ENCODE measurements at places on chromosomes 7 and 10.

DNA sequence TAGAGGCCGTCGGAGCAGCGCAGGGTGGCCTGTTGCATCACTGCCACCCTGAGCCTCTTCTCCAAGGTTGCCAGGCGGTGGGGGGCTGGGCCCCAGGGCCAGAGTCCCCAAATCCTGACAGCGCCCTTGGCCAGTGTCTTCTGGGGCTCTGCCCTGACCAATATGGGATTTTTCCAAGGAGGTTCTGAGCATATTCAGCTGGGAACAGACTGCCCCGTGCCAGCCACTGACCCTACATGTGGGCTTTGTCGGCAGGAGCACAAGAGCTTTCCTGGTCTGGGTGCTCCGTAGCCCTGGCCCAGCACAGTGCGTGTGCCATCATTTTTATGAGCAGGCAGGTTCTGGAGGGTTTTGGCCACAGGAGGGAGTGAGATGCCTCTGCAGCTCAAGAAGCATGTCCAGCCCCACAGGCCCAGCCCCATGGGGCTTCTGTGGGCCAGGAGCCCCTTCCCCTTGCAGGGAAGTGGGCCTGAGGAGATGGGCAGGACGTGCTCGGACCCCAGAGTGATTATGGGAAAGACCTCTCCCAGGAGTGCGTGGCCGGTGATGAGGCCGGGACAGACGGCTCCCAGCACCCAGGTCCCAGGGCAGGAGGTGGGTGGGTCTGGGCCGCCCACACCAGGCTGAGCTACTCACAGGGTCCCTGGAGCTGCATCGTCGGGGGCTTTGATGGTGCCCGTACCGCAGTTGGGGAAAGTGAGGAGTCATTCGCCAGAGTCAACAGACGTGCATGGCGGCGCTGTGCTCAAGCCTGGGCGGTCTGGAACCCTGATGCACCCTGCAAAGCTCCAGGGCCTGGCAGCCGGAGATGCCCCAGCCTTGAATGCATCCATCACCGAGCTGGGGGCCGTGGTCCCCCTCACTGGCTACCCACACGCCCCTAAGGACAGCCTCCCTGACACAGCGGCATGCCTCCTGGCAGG lies 66.6 kb downstream of the PWWP2B start:
- no peak for DNase-seq

GRCh38 chr7:4683884-4684565 lies 1.9 kb downstream of the FOXK1 start:
- DNase-seq = no peak

DNA sequence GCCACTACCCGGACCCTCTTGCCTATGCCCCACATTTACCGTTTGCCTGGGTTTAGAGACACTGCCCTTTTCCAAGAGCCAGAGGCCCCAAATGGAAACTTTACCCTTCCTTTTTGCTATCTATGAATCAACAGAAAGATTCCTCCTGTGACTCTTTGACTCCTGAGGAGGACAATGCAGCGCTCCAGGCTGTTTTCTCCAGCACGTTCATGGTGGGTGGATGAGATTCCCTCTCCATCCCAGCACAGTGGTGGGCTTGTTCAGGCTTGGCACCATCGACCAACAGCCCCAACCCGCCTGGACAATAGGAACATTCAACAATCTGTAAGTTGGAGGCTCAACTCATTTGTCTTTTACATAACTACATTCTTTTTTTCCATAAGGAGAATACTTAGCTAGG lies 55.9 kb downstream of the DLD start:
- no peak for DNase-seq

DNA sequence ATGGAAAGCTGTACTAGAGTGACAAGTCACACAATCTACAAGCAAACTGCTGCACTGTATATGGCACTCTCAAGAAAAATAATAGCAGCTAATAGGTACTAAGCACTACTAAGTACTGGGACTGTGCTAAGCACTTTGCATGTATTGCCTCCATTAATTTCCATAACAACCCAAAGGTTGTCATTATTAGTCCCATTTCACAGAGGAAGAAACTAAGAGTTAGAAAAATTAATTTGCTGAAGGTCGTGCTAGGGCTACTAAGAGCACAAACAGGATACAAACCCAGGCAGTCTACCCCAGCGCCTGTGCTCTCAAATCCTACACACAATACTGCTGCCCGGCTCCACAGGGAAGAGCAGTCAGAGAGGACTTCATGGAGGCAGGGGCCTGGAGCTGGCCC lies 51.7 kb downstream of the DLG5 start:
- no peak for DNase-seq

- no peak for DNase-seq
Measured at GRCh38 chr10:43138757-43139241, 554 bp downstream of the CSGALNACT2 start.

GRCh38 chr7:139246905-139247304 lies 15.9 kb downstream of the UBN2 start:
- DNase-seq = no peak

GRCh38 chr10:29105516-29106215 lies 183.2 kb upstream of the LYZL1 start:
- no peak for DNase-seq

- peak; percentile 22 for DNase-seq
Measured at GRCh38 chr7:92448205-92448747, 994 bp downstream of the GATAD1 start.

DNA sequence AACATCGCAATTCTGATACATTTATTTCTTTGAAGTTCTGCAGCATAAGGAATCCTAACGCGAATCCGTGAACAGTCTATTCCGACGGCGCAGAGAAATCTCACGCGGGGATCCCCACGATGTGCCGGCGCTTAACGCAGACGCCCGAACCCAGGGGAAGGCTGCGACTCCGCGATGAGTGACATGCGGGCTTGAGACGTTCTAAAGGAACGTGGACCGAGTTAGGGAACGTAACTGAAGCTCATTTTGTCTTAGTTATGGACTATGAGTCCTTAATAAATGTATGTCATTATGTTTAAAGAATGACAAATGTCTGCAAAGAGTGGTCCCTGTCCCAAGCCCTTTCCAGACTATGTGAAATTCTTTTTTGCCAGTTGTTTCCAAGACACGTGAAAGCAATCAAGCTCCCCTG lies 995 bp upstream of the PARD3 start:
- no peak for DNase-seq

DNA sequence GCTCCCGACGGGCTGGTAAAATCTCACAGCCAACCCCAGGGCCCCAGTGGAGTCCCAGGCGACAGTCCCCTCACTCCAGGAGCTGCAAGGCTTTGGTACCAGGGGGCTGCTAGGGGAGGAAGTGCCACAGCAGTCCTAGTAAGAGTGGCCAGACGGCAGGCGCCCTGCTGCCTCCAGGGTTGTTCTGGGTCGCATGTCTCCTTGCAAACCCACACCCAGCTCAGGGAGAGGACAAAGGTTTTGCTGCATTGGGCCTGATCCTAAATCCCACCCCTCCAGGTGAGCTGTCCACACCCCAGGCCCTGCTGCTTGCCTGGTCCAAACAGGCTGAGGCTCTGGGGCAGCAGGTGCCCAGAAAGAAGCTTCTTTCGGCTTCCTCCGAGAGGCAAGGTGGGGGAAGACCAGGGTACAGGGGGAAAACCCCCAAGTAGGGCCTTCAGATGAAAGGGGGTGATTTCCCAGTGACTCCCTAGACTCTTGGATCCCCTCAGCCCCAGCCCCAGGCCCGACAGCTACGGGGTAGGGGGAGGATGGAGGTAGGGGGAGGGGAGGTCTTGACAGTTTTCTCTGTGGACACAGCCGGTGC lies 4.2 kb upstream of the KCP start:
- no peak for DNase-seq

- no peak for DNase-seq
Measured at GRCh38 chr10:68647672-68648341, 73.2 kb upstream of the CCAR1 start.

DNA sequence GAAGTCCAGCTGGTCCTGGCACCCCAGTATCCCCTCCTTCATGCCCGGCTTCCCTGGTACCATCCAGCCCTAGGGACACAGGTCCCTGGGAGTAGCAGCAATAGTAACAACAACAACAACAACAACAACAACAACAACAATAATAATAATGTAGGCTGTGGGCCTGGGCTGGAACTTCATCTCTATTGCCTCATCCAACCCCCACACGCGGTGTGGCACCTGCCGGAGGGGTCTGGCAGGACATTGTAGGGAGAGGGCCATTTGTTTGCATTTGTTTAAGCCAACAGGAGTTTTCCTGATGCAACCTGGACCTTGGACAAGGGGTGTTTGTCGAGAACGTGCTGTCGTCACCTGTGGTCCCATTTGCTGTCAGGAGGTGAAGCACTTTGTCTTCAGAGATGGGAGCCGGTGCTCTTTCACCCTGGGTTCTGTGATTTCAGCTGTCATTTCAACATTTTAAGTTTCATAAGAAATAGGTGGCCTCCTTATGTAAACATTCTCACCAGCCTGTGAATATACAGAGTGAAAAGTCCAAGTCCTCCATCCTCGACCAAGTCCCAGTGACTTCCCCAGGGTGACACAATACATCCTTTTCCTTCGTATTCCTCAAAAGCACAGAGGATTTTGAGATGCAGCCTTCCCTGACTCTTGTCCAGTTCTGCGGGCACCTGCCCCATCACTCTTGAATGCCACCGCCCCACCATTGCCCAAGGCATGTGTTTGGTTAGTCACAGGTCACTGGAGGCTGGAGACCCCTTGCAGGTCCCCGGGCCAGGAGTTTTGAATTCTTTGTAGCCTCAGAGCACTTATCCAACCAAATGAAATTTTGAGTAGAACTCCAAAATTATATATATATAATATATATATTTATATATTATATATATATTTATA lies 9.2 kb downstream of the LHPP start:
- no peak for DNase-seq

DNA sequence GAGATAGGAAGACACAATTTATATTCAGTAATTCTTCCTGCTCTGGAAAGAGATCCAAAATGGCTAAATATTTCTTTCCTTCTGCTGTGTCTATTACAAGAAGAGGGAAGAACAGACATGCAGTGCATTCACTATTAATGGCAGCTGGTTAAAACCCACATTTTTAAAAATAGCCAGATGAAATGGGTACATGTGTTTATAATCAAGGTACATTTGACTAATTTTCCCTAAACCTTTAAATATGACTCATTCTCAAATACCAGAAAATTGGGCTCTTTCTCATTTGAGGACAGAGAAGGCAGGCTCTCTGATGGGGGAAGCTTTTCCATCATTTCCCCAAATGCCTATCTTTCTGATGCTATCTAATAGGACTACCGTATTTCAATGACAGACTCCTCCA lies 215.7 kb upstream of the HABP2 start:
- no peak for DNase-seq

DNA sequence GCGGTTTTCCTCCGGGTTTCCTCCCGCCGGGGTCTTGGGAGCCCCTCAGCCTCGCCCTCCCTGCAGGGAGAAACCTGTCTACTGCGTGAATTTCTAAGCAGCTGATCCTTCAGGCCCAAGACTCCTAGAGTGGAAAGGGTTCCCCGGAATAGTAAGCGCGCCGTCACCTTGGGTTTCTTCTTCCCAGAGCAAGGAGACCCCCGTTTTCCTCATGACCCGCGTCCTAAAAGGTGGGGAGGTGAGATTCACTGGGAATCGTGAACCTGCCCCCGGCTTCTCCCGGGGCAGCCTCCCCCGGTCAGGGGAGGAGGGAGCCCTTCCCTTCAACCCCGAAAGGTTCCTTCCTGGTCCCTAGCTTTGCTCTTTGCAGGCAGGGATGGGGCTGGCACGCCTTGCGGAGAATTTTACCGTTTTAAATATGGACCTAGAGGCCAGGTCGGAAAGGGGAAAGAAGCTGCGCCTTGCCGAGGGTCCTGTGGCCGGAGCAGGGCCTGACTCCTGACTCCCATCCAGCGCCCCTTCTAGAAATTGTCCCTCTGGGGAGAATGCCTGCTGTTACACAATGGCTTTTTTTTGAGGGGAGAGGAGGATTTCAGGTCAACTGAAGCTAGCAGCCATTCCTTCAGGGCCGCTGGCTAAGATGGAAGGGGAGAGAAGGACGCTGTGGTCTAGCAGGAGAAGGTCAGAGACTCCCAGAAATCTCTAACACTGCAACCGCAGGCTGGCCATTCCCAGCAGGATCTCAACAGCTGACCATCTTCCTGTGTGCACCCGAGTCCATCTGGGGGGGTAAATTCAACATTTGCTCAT lies 11.6 kb upstream of the MNX1 start:
- DNase-seq = no peak

DNA sequence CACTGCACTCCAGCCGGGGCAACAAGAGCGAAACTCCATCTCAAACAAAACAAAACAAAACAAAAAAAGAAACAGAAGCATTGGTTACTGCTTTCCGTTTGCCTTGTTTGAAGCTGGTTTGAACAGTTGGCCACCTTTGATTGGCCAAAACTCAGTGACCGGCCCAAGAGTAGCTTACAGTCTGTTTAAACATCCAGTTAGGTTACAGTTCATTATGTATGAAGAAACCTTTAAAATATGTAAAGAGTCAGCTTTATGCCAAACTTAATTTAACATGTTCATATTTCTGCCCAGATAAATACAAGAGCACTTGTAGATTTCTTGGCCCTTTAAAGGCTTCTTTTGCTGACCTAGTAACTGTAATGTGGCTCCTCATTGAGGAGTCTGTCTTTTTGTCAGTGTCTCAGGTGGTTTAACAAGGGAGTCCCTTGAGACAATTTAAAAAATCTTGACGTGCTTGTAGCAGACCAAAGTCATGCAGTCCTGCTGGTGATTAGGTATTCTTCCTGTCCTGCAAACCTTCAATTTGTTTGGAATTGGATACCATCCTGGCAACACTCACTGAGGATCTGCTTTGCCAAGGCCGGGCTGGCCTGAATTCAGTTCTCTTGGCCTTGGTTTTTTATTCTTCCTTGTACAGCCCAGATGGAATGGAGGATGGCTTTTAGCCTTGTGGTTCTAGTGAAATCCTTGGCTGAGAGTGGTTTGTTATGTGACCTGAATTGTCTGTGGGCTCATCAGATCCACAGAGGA lies 128.9 kb downstream of the PLXDC2 start:
- DNase-seq = no peak

DNA sequence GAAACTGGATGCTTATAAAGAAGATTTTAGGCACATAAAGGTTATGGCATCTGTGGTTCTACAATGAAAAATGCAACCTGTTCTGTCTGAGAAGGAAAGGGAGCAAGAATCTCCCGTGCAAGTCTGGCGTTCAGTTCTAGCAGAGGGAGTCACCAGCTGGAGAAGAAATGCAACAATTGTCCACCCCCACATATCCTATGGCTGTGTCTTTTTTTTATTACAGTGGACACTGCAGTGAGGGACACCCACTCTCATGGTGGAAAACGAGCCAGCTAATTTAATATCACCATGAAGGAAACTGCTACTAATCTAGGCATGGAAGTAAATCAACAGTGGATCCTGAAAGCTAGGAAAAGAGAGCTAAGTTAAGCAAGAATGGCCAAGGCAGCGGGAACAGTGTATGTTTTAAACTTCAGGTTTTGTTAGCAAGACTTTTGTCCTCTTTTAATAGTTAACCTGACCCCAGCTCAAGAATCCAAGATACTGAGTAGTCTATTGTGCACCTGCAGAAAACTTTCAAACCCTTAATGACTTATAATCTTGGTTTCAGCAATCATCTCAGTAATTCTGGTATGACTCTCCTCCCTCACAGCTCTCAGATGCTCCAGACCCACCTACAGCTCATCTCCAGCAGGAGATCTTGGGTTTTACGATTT lies 149.3 kb downstream of the FGFR2 start:
- DNase-seq = no peak

GRCh38 chr7:147607157-147607800 lies 983.3 kb upstream of the C7orf33 start:
- DNase-seq = no peak
